ENCODE measurements at places on chromosomes 4 and X.

- DNase-seq: no peak
Measured at GRCh38 chr4:168028568-168028967, 63.8 kb upstream of the ANXA10 start.

DNA sequence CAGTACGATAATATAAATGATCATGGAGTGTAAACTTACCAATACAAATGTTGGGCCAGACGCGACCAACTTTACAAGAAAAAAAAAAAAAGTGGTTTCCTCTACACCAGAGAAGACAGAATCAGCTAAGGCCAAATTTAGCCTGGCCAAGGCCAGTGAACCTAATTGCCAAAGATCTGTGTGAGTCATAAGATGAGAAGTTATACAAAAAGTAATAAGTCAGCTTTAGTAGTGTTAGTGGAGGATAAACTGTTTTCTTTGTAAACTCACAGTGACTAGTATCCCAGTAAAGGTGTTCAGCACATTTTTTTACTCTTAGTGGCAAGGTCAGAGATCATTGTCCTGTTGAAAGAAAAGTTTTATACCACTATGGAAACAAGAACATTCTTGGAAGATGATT, 531.4 kb upstream of the TECRL start:
- DNase-seq: no peak

- DNase-seq: no peak
Measured at GRCh38 chr4:98539741-98540140, 118.7 kb downstream of the TSPAN5 start.

DNA sequence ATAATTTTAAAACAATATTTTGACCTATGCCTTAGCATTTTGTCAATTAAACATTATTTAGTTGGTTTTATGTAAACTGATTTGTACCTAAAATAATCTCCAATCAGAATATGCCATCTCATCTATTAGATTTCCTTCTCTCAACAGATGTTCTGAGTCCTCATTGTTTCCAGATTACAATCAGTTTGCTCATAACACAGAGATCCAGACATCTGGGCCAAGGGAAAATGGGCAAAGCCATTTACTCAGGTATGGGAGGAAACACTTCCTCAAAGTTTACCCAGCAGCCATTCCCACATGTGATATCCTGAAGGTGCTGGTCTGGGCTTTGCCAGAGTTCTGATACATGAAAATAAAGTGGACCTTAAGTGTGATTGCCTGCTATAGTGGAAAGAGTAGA, 217.9 kb upstream of the GPC4 start:
- DNase-seq: no peak

GRCh38 chr4:175421506-175421905, 390.6 kb downstream of the GPM6A start:
- DNase-seq: no peak

- no peak for DNase-seq
Measured at GRCh38 chr4:21749924-21750323, 198.6 kb downstream of the KCNIP4 start.

GRCh38 chrX:131544218-131544617, 344 bp downstream of the OR13H1 start:
- DNase-seq: no peak

DNA sequence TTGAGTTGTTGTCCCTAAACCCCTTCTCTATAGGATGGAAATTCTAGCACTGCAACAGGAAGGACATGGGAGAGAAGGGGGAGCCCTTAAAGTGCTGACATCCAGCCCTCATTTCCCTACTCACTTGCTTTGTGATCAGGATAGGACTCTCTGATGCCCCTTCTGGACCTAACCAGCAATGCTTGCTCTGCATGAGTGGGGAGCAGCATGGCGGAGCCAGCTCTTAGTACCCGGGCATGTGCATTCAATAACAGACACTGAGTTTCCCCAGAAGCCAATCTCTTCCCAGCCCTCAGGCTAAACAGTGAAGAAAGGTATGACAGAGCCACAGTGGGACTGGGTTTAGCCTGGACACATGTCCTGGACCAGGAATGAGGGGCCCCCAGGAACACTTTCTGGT, 14.0 kb downstream of the SOD3 start:
- DNase-seq: no peak

GRCh38 chrX:124010566-124010965, 49.1 kb downstream of the STAG2 start:
- no peak for DNase-seq

DNA sequence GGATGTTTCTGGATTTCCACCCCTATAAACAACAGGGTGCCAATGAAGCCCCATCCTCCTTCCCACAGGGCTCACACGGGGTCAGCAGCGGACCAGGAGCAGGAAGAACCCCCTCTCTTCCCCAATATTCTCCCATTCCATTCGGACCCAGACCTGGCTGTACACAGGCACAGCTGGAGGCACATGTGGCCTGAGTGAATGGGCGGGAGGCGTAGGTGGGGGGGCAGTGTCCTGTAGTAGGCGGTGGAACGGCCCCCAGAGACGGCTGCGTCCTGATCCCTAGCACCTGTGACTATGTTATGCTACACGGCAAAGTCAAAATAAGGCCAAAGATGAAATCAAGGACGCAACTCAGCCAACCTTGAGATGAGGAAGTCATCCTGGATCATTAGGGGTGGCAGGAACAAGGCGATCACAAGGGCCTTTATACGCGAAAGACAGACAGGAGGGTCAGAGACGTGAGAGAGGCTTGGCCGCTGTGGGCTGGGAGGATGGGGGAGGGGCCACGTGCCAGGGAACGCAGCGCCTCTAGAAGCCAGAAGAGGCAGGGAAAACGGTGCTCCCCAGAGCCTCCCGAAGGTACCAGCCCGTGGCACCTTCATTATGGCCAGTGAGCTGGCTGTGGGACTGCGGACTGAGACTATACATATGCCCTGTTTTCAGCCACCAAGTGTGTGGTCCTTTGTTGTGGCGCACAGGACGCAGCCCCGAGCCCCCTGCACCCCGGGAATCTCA, 75.6 kb downstream of the WFS1 start:
- no peak for DNase-seq

- no peak for DNase-seq
Measured at GRCh38 chr4:109232681-109233080, 69.8 kb downstream of the COL25A1 start.

DNA sequence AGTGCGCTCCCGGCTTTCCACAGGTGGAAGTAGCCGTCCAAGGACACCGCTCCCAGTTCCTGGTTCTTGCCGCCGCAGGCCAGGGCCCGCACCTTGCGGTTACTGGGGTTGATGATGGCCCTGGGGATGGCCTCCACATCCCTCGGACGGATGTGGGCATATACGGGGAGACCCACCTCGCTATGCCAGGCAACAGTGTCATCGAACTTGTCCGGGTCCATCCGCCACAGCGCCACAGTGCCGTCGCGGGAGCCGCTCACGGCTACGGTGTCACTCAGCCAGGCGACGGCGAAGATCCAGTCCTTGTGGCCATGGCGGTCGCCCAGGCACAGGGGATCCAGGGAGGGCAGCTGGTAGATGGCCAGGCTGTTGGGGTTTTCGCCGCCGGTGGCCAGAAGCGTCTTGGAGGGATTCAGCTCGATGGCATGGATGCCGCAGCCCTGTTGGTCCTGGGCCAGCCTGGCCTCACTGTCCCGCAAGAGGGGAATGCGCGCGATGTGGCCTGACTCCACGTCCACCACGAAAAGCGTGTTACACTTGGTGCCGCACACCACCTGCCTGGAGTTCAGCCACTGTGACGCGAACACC, 795 bp downstream of the DCAF12L1 start:
- no peak for DNase-seq

DNA sequence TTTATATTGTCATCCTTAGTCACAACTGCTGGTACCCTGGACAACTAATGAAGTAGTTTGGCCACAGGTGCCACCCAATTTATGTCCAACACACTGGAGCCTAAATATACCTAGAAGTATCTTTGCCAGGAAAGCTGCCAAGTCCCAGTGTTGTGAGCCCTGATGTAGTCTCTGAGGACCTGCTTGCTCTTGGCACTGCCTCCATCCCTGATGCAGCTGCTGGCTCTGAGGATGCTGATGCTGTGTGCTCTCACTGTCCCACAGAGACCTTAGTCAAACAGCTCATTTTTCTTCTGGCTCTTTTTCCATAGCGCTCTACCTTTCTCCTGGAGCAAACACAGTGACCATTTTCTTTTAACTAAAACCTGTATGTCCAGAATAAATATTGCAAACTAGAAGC, 1535.4 kb upstream of the ADGRL3 start:
- no peak for DNase-seq

DNA sequence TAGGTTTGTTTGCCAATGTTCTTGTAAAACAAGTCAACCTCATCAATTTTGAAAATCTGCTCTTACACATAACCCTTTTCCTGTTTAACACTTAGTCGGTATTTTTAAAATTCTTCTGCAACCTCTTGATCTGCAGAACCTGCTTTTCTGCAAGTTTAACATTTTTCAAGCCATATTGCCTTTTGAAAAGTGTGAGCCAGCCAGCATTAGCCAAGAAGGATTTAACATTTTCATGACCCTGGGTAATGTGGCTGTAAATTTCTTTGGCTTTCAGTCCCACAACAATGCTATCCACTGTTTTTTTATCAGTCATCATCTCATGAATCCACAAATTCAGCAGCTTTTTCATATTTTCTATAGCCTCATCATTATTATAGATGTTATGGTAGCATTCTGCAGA, 956.5 kb downstream of the FAT4 start:
- no peak for DNase-seq

DNA sequence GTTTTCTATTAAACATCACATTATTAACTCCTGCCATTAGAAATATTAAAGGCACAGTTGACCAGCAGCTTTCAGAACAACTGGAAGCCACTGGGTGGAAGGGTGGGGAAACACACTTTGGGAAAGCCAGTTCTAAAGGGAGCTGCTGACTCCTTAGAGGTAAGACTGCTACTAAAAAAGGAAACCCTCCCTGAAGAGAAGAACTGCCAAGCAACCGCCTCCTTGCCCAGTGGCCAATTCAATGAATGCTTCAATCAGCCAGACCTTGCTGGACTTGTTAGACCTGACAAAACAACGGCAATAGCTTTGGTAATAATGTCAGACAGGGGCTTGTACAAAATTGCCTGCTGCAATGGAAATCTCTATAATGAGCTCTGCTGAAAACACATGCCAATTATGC, 15.6 kb downstream of the OPHN1 start:
- DNase-seq: no peak

DNA sequence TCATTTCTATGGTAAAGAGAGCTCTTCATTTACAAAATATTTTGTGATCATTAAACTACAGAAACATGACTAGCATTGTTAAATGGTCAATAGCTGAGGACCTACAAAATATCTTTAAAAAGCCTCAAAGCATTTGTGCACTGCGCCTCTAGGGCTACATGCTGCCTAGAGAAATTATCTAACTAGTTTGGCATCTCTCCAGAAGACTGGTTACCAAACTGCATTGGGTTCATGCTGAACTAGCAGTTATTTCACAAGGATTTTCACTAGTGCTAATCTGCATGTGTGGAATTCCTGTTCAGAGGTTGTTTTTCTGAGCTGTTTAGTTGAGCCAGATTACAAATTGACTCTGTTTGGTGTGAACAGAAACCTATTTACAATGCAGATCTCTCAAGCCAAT, 58.5 kb upstream of the PITX2 start:
- DNase-seq: no peak

DNA sequence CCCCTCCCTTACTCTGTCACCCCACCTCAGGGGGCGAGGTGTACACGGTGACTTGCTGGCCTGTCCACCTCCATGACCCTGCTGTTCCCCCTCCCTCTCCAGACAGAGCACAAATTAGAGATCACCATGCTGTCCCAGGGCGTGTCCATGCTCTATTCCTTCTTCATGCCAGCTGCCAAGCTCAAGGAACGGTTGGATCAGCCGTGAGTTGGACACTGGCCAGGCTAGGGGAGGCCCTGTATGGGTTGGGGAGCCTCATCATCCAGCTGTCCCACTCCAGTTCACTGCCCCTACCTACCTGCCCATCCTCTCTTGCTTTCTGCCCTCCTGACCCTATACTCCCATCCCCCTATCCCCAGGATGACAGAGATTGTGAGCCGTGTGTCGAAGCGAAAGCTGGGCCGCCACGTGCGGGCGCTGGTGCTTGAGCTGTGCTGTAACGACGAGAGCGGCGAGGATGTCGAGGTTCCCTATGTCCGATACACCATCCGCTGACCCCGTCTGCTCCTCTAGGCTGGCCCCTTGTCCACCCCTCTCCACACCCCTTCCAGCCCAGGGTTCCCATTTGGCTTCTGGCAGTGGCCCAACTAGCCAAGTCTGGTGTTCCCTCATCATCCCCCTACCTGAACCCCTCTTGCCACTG, 3.9 kb upstream of the CDK16 start:
- DNase-seq: no peak

- no peak for DNase-seq
Measured at GRCh38 chrX:49082271-49082871, 2.7 kb upstream of the WDR45 start.

GRCh38 chr4:8639777-8640720, 47.5 kb downstream of the CPZ start:
- no peak for DNase-seq

GRCh38 chrX:66166671-66167070, 2.6 kb downstream of the HEPH start:
- no peak for DNase-seq

GRCh38 chr4:142355421-142355930, 490.6 kb downstream of the INPP4B start:
- DNase-seq: no peak

DNA sequence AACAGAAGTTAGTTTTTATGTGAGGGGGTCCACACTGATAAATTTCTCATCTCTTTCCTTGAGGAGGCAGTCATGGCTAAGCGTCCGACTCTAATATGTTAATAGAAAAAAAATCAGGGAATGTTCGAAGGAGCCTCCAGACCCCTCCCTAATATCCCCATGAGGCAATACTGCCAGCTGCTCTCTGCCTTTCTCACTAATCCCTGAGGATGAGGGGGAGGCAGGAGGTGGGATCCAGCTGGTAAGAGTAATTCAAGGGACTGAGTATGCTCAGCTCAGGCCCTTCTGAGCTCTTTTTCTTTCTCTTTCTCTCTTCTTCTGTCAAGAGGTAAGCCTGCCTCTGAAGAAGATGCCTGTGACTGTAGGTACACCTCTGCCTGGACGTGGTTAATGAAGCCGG, 51.7 kb downstream of the PIR start:
- no peak for DNase-seq

GRCh38 chrX:26918631-26919030, 544.5 kb downstream of the PPP4R3C start:
- DNase-seq: no peak

- no peak for DNase-seq
Measured at GRCh38 chr4:159127745-159128518, 25.1 kb downstream of the RAPGEF2 start.

- DNase-seq: no peak
Measured at GRCh38 chrX:119186194-119186593, 49.9 kb upstream of the PGRMC1 start.

DNA sequence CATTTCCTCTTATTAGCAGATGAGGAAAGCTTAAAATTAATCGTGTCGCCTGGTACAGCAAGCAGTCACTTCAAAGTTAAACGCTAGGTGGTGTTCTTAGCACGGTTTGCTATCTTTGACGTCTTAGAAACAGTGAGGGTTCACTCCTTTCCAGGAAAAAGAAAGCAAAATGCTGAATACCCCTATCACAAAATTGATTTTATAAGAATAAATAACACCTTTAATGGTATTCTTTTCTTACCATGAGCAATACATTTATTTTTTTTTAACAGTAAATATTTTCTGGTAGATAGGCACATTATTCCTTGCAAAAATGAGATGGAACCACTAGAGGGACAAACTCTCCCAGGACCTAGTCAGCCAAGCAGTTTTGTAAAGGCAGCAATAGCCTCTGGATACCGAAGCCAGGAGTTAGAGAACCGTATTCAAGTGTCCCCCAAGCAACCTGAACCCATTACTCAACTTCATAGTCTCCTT, 153.9 kb downstream of the KDR start:
- DNase-seq: no peak

Data from activated CD4-positive, CD25-positive, alpha-beta regulatory T cell treated with anti-CD3 and anti-CD28 coated beads, Interleukin-2, amount 50 U/mL, for 16 hours (primary cell).